Progenitor cell of endocrine pancreas (in vitro differentiated cells): ENCODE measurements at places on chromosomes 13 and 19.
A peak's percentile ranks its signal among the peaks of the same experiment; 100 is the strongest.

DNA sequence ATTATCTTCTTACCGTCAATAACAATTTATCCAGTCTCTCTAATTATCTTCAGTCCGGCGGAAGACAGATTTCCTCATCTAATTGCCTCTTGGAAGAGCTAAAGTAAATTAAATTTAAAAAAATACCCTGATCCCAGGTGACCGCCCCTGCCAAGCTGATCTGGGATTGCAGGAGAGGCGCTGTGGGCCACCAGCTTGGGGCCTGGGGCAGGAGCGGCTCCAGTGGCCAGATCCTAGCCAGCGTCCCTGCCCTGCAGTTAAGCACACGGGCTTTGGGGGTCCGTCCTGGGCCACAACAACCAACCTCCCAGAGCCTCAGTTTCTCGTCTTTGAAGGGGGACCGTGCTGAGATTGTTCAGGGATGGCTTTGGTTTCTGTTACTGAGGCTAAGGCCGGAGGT lies 12.4 kb upstream of the TMEM255B start:
- DNase-seq: no peak

DNA sequence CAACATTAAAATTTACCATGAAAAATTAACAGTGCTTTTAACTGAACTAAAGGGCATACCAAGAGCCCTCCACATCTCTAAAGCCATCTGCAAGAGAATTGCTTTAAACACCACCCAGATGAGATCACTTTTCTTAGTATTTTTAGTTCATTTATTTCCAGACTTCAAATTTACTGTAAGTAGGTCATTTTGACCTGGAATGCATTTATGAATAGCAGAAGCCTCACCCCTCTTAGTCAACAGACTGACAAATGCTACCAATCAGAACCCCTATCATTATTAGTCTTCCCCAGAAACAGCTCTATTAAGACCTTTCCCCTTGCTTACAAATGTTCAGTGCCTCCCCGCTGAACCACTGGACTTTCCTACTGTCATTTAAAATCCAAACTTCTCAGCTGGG lies 27.3 kb downstream of the RUBCNL start:
- DNase-seq: no peak

DNA sequence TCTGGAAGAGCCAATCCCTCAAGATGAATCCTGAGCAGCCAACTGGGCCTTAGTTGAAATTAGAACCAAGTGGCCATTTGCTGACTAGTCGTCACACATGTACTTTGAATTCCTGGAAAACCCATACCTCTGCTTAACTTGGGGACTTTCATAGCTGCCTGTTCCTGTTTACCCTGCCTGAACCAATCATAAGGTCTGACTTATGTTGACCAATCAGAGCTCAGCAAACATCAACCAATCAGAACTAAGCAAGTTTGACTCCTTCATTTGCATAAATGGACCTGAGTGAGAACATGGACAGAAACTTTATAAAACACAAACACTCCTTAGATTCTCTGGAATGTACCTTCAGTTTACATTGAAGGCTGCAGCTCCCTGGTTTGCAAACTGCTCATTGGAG lies 50.8 kb downstream of the LATS2 start:
- no peak for DNase-seq

DNA sequence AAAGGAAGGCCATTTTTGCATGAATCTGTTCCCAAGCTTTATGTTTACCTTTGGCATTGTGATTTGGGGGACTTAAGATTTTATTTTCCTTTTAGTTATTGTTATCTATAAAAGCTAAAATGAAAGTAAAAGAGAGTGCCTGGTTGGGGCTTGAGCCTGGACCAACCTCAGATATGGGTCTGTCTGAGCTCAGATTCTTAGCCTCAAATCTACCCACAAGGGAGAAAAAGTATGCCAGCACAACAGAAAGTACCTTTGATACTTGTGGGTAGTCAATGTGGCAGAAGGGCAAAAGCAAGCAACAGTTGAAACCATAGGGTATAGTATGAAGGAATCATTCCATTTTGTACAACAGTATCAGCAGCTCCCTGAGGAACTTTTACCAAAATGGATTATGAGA lies 26.6 kb upstream of the KBTBD6 start:
- DNase-seq: no peak

- no peak for DNase-seq
Measured at GRCh38 chr13:112675366-112675756, 14.5 kb upstream of the ATP11A start.

DNA sequence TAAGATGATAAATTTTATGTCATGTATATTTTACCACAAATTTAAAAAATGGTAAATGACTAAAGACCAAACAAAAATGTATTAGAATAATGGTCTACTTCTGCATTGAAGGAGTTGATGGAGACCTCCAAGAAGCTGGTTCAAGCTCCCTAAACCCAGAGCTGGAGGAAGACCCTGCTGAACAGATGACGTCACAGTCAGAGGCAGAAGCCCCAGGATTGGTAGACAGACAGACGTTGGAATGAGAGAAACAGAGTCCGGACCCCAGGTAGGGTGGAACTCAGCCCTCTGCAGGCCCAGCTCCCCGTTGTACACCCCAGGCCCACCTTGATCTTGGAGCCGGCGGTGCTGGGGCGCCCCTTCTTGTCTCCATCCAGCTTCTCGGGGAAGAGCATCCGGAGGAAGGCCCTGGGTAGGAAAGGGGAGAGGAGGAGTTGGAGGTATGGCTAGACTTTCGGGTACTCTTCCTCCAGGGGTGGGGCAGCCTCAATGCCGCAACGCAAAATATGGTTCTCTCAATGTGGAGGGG lies 25.7 kb upstream of the ZNF414 start:
- DNase-seq: no peak

DNA sequence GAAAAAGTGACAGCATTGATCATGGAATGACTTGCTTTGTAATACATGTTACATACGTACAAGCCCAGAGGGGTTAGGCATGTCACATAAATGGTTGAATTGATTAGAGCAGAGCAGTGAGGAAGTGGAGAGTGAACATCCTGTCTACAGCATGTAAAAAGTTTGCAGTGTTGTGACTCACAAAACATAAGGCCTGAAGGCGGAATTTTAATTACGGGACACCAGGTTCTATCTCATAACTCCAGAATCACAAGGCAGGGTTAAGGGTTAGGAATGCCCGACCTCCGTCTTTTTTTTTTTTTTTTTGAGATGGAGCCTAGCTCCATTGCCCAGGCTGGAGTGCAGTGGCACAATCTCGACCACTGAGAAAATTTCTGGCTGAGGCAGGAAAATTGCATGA lies 83.9 kb downstream of the MUC16 start:
- no peak for DNase-seq

DNA sequence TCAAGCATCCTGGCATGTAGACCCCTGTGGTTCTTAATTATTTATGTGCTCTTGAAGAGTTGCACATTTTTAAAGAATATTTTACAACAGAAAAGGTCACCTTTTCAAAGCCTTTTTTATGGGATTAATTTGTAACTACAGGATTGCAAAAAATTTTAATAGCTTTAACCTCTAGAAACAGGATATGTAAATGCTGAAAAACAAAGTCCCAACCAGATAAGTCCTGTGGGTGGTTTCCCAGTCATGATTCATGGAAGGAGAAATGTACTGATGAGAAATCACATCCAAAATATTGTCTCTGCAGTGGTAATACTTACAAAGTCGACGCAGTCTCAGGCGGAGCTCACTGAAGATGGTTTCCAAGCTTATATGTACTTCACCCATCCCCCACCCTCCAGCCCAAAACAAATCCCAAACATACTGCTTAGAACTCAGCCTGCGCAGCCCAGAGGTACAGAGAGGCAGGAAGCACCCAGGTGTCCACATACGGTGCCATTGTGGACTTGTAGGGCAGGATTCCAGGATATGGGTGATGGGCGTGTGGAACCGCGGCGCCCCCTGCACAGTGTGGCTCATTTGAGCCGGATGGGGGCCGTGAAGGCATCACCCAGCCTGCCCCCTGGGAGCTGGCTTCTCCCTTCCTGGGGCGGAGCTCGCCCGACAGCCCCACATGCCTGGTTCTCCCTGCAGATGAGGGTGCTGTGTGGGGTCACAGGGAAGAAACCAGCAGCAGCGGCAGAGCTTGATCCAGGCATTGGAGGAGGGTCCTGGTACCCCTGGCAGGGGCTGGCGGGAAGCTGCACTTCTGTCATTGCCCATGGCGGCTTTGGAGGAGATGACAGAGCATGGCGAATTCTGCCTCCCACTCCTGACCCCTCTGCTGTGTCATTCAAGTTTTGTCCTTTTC lies 101.2 kb downstream of the ATP11A start:
- DNase-seq: no peak

DNA sequence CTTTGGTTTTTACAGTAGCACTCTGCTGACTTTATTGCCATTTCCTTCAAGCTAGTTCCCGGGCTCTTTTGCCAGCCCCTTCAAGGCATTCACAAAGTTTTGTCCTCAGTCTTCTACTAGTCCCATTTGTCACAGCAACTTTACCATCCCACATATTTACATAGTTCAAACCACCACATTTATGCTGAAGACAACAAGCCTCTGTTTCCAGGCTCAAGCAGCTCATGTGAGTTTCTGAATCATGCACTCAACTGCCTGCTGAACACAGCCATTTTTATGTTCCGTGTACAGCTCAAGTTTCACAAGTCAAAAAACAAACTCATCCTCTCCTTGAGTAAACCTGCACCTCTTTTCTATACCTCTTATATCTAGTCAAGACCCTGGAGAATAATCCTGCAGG lies 977.0 kb upstream of the SLC10A2 start:
- DNase-seq: no peak

GRCh38 chr13:98327371-98328270 lies 150.6 kb upstream of the RNF113B start:
- DNase-seq: no peak

DNA sequence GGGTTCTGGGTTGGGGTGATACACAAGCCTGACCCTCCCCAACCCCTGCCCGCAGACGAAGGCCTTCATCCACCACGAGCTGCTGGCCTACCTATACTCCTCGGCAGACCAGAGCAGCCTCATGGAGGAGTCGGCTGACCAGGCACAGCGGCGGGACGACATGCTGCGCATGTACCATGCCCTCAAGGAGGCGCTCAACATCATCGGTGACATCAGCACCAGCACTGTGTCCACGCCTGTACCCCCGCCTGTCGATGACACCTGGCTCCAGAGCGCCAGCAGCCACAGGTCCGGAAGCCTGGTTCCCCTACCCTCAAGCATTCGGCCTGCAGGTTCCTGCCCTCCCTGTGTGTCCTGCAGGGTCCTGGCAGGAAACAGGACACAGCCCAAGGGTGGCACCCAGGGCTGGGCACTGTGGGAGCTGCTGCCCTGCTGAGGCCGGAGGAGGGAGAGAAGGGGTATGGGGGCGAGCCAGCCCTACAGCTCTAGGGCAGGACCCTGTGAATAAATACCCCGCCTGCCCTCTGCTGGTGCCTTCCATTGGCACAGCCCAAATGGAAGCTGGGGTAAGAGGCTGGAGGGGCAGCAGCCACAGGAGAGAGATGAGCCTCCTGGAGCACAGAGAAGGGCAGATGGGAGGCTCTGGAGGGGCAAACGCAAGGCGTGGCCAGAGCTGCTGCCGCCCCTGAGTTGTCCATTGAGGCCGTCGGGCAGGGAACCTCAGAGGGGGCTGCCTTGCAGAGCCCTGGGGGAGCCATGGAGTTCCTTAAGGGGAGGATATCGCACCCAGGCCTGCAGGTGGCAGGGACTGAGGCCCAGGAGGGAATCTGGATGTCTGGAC lies 6.8 kb downstream of the TMED1 start:
- no peak for DNase-seq

DNA sequence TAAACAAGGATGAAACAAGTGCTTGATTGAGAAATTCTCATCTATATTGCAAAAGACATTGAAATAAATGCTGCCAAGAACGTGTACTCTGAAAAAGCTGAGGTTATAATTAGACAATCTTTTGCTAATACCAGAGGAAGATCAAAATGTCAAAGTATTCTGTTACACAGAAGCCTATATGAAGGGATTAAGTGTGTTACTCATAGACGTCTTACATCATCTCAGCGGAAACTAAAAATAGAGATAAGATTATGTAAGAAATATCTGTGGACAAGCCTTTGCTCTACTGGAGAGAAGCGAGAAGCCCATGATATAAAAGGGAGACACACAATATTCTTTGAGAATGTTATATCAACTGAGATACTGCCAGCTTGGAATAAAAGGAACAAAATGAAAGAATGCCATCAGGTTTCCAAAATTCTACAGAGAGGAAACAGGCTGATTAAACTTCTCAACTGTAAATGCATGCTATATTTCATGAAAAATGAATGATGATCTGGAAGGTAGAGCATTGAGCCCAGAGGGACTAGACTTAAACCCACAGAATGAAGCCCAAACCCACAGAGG lies 699.0 kb downstream of the GPC5 start:
- DNase-seq: no peak

GRCh38 chr13:82597747-82598146 lies 1284.5 kb downstream of the SLITRK1 start:
- DNase-seq: no peak

GRCh38 chr13:95222733-95223018 lies 78.6 kb downstream of the ABCC4 start:
- DNase-seq: no peak

DNA sequence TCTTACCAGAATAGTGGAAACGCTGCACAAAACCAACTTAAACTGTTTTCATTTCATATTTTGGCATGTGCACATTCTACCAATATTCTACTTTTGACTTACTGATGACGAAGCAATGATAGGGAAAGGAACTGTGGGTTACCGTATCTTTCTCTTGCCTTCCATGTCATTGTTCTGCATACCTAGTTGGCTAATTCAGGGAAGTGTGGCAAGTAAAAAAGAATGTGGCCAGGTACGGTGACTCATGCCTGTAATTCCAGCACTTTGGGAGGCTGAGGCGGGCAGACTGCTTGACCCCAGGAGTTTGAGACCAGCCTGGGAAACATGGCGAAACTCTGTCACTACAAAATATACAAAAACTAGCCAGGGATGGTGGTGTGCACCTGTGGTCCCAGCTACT lies 108.2 kb downstream of the SIPA1L3 start:
- DNase-seq: no peak

DNA sequence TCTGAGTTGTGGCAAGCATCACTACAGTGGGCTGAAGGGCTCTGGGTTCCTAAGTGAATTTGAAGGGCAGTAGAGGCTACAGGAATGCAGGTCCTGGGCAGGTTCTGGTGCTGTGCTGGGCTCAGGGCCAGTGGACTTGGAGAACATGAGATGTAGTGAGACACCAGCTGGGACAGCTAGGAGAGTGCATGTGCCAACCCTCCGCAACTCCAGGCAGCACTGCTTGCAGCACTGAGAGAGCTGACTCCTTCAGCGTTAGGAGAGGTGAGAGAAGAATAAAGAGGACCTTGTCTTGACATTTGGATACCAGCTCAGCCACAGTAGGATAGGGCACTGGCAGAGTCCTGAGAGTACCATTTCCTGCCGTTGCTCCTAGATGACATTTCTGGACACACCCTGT lies 739.9 kb upstream of the PRR20A start:
- DNase-seq: no peak

DNA sequence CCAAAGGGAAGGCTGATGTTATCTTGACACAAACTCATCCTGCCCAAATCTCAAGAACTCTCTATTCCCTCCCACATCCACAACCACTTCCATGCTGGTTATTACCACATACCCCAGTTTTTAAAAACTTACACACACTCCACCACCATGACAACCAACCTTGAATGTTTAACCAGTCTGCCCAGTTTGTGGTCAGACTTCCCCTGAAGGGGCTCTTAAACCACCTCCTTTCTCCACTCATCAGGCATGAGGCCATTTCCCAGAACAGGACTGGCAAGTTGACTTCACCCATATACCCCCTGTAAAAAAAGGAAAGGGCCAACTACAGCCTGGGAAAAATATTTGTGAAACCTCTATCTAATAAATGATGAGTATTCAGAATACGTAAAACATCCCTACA lies 12.4 kb upstream of the ZSCAN4 start:
- no peak for DNase-seq

GRCh38 chr19:1566392-1567115 lies 1.6 kb downstream of the MEX3D start:
- DNase-seq: peak; percentile 59

GRCh38 chr13:32039528-32039927 lies 8.0 kb downstream of the FRY start:
- no peak for DNase-seq
